Kidney glomerular epithelial cell (primary cell): ENCODE measurements at places on chromosomes 16 and 17.

- peak; percentile 94 for DNase-seq
Observed at GRCh38 chr16:3022208-3022683, 1.5 kb downstream of the HCFC1R1 start.

- no peak for DNase-seq
Observed at GRCh38 chr16:74747716-74748615, 26.7 kb downstream of the FA2H start.

- DNase-seq, result no peak
Observed at GRCh38 chr16:68000450-68000849, 1.2 kb upstream of the DPEP2 start.

- no peak for DNase-seq
Observed at GRCh38 chr17:34253139-34253525, 2.0 kb upstream of the CCL2 start.

DNA sequence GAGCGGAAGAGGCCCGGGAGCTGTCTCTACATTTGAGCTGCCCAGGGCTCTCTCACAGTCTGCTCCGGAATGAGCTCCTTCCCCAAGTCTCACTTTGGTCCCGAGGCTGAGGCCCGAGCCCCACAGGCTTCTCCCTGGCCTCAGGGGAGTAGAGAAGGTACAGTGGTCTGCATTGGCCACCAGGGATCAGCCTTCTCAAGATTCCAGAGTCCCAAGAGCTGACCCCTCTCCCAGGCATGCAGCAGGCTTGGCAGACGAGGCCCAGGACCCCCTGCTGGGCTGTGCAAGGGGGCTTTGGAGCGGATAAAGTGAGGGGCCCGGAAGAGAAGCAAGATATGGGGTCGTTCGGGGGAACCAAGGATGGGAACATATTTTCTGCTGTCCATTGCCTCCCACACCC lies 3.1 kb downstream of the PRSS27 start:
- no peak for DNase-seq

- no peak for DNase-seq
Observed at GRCh38 chr16:22322741-22323140, 25.5 kb downstream of the POLR3E start.

GRCh38 chr17:77571155-77571981 lies 387.1 kb upstream of the TNRC6C start:
- DNase-seq, result no peak

GRCh38 chr17:42266918-42267766 lies 9.0 kb downstream of the STAT5B start:
- DNase-seq, result no peak

DNA sequence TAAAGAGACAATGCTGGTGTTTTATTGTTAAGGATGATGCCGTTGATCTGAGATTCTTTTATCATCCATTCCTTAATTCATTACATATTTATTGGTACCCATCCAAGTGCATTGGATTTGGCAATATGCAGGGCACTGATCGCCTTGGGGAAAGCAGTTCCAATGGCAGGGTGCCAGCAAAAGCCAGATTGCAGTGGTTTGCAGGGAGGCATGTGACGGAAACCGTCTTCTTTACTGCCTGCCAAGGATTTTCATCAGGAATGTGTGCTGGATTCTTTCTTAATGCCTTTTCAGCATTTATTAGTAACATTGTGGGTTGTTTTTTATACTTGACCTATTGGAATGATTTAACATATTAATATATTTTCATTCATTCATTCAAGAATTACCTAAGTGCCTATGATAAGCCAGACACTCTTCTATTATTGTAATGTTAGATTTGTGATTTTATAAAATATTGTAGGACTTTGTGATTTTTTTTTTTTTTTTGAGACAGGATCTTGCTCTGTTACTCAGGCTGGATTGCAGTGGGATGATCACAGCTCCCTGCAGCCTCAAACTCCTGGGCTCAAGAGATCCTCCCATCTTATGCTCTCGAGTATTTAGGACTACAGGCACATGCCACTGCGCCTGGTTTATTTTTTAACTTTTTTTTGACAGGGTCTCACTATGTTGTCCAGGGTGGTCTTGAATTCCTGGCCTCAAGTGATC lies 93.4 kb upstream of the TNRC6A start:
- peak; percentile 76 for DNase-seq

DNA sequence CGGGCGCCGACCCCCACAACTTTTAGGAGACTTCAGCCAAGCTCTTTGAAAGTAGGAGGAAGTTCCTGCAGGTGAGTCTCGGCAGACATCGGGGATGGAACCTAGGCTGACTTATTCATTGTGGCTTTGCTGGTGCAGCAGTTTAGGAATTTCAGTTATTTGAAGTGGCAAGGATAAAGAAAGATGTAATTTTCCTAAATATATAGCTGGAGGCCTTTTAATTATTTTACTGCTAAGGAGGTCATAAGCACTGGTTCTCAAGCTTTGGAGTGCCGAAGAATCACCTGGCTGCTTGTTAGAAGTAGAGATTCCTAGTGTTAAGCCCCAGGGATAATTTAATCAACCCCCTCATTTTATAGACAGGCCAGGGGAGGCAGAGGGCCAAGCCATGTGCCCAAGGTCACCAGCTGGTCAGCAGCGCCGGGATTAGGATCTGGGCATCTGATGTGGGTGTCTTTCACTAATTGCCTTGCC lies 28.9 kb upstream of the BCAR1 start:
- no peak for DNase-seq

GRCh38 chr17:7841396-7841914 lies 7.4 kb downstream of the KDM6B start:
- peak; percentile 91 for DNase-seq

GRCh38 chr17:11643851-11644250 lies 45.6 kb downstream of the DNAH9 start:
- no peak for DNase-seq

DNA sequence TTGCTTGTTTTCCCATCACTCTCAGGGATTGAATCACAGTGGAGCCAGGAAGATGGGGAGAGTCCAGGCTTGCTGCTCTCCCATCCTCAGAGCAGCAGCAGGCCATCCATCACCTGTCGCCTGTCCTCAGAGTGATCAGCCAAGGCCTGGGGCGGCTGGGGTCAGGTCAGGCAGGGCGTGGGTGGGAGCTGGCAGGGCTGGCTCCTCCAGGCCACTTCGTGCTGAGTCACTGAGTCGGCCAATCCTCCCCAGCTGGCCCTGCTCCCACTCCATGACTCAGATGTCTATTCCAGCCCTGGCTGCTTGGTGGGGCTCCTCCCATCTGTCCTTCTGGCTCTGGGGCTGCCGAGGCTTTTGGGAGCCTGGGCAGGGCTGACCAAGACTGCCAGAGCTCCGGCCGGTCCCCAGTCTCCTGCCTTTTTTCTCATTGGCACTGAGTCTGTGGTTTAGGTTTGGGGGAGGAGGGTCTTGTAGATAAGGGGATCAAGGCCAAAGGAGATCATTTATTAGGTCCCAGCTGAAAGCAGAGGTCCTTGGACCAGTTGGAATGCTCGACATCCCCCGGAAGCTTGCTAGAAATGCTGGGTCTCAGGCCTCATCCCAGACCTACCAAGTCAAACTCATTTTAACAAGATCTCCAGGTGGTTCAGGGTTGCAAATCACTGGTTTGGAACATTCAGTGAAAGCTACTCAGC lies 72.7 kb downstream of the ABCC1 start:
- peak; percentile 95 for DNase-seq
